ENCODE measurements at places on chromosomes 1 and 21.

GRCh38 chr1:205043866-205044265 lies 854 bp downstream of the CNTN2 start:
- no peak for DNase-seq

- DNase-seq = no peak
Observed at GRCh38 chr1:45586769-45587168, 2.9 kb downstream of the NASP start.

- no peak for DNase-seq
Observed at GRCh38 chr1:159436469-159436868, 3.1 kb upstream of the OR10J1 start.

DNA sequence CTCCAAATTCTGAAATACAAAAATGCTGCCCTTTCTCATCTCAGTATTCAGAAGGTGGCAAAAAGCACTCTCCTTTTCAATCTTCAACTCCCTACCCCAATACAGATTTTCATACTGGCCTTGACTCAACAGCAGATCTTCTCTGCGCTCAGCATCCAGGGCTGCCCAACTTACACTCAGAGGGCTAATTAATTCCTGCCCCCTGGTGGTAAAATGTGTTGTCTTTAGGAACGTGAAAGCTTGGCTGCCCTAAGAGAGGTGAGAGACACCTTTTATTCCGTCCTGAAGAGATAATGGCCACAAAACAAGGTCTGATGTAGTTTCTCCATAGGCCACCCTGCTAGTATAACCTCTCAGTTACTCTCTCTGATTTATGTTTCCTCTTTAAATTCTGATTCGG lies 25.0 kb downstream of the KRTAP24-1 start:
- no peak for DNase-seq

DNA sequence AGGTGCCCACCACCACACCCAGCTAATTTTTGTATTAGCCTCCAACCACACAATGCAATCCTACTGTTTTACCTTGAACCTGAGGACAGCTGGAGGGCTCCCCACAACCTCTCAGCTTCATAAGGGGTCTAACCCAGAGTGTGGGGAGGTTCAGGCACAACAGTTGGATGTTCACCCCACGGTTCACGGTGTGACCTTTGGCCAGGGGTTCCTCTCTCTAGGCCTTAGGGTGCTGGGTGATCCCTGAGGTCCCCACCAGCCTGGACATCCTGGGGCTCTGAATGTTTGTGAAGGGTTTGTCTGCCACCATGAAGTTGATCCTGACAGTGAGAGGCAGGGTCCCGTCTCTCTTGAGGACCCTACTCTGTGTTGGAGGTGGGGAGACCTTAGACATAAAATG lies 3.9 kb downstream of the ACOT11 start:
- DNase-seq = no peak

- DNase-seq = no peak
Observed at GRCh38 chr1:48917901-48918603, 141.4 kb upstream of the BEND5 start.
